ENCODE measurements at places on chromosomes 11 and 22.

DNA sequence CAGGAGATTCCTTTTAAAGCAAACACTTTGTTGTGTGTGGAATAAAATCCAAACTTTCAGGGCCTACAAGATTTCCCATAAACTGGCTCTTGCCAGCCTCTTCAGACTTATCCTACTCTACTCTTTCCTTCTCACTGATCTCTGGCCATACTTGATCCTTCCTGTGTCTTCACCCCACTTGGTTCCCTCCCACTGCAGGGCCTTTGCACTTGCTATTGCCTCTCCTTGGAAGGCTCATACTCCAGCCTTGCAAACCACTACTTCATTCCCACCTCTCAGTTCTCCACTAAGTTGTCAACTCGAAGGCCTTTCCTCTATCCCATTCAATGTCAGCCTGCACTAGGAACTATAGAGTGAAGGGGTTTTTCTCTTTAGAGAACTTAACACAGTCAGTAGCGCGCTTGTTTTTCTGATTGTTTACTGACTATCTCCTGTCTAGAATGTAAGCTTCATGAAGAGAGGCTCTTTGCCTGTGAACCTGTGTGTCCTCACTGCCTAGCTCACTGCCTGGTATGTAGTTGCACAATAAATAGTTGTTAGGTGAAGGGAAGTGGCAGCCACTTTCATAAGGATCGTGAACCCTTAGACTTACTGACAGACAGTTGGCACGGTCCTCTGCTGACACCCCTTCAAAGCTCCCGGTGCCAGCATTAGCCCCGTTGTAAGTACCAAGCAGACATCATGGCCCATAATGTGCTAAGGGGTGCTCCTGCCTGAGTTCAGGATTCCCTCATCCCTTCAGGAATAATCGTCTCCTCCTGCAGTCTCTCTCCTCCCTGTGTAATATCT, 833 bp upstream of the ME3 start:
- DNase-seq: no peak

DNA sequence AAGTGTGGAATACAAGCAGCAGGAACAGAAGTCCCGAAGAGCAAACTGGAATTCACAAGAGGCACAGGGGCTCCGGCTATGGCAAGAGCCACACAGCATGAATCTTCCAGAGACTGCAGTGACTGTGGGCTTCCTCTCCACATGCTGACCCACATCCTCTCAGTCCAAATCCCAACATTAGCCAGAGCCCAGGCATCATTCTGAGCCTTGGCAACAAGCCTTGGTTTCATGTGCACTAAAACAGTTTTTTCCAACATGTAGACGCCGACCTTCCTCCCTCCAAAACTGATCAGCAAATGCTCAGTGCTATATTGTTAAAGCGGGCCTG, 91.7 kb upstream of the CSNK2A3 start:
- DNase-seq: no peak

DNA sequence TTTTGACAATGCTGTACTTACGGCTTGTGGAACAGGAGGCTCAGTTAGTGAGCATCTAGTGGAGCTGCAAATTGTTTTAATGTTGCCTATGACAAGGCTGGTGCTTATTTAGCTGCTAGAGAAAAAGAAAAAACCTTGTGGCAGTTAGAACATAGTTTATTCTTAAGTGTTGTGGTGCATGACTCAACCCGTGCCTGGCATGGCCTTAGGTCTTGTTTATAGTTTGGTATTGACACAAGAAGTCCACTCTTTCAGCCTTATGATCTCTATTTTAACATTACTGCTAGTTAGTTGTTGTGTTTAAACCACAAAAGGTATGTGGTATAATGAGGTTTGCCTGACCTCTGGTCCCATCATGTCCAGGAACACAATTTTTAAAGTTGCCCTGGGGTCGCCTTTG, 744.6 kb downstream of the FAM181B start:
- no peak for DNase-seq

- no peak for DNase-seq
Observed at GRCh38 chr11:13189561-13190426, 87.8 kb upstream of the BMAL1 start.

GRCh38 chr11:130002846-130003716, 446 bp upstream of the PRDM10 start:
- peak; percentile 93 for DNase-seq

DNA sequence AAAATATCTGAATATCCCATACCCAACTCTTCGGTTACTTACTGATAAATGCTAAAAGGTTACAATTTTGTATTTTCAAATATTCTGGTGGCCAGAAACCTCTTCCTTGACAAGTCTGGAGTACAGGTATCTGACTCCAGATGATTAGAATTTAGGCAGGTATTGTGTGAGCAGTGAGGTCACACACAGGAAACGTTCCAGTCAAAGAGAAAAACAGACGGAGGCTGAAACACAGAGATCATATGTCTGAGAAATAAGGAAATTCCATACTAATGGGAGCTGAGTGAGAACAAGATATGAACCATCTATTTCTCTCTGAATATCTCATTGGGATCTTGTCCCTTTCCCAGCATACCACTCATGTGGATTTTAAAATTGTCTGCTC, 89.4 kb upstream of the IGLL5 start:
- no peak for DNase-seq

DNA sequence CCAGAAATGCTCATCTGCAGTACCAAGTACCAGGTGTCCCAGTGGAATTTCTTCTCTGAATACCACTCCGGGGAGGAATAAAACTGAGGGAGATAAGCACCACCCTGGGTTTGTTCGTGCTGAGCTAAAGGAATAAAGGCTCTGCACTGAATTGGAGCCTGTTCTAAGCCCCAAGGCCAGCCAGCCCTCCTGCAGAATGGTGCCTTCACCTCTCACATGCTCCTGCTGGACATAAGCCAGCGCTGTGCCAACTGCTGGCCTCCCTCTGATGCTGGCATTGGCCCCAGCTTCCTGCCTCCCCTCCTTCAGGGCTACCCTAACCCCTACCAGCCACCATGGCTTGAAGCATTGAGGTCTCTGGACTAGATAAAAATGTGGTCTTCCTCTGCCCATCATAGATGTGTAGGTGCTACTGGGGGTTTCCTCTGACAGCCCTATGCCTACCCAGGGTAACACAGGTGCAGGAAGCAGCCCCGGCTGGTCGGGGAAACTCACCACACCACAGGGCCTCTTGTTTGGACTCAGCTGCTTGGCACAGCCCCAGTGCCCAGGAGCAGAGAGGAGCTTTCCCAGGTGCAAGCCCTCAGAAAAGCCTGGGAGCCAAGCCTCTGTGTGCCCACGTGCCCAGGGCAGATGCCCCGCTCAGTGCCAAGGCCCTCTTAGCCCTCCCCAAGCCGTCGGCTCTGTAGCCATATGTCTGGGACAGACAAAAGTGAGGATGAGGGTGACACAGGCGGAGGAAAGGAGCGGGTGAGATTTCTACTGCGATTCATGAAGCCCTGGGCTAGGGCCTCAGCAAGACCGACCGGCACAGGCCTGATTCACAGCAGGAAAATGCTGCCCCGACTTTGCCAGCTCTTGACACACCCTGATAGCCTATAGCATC, 34.1 kb upstream of the JAM3 start:
- no peak for DNase-seq

GRCh38 chr11:117528097-117528721, 200.6 kb downstream of the CEP164 start:
- no peak for DNase-seq

- DNase-seq: no peak
Observed at GRCh38 chr11:25396847-25397246, 900.0 kb downstream of the LUZP2 start.

DNA sequence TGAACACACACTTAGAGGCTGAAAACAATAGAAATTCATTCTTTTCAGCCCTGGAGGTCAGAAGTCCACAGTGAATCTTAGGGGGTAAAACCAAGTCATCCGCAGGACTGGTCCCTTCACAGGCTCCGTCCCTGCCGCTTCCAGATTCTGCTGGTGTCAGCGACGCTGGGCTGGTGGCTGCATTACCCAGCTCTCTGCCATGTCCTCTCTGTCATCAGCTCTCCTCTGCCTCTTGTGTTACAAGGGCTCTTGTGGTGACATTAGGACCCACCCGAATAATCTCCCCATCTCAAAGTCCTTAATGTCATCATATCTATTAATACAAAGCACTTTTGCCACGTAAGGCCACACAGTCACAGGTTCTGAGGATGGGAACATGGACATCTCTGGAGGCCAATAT, 47.7 kb upstream of the ANO1 start:
- no peak for DNase-seq

GRCh38 chr11:78227921-78228320, 39.2 kb downstream of the USP35 start:
- DNase-seq: no peak

DNA sequence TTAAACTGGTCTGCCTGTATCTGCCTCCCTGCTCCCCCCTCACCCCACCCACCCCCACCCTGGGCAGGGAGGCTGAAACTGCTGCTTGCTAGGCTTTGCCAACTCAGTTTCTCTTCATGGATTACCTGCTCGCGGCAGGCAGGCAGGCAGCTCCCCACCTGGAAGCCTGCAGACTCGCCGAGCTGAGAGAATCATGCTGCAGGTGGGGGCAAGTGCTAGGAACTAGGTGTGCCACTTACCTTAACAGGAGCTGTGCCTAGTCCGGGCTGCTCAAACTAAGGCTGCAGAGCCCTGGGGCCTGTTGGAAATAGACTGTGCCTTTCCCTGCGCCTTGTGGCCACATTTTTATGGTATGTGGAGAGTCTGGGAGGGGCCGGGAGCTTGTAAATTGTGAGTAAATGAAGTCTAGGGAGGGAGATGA, 30.3 kb downstream of the MARK2 start:
- peak; percentile 67 for DNase-seq

DNA sequence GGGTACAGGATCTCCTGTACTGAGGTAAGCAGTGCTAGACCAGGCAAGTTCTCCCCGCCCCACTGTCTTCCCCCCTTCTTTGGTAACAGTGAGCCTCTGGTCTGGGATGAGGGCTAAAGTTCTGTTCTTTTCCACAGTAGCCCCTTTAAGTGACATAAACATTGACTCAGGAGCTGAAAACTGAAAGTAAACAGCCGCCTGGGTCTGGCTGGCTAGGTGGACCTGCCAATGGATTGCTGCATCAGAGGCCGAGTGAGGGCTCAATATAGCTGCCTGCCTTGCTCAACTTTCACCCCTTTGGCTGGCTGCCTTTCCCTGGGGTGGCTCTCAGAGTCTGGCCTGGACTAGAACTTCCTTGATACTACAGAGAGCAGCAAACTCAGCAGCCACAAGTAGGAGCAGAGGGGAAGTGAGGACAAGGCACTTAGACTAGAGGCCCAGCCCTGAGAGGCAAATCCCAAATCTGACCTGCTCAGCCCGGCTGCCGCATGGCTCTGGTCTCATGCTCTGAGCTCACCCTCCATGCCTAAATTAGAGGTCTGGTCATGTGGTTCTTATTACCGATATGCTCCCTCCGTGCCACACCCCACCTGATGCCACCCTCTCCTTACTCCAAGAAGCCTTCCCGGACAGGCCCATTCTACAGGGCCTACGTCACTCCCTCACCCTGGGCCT, 9.6 kb upstream of the UCP3 start:
- peak; percentile 62 for DNase-seq

DNA sequence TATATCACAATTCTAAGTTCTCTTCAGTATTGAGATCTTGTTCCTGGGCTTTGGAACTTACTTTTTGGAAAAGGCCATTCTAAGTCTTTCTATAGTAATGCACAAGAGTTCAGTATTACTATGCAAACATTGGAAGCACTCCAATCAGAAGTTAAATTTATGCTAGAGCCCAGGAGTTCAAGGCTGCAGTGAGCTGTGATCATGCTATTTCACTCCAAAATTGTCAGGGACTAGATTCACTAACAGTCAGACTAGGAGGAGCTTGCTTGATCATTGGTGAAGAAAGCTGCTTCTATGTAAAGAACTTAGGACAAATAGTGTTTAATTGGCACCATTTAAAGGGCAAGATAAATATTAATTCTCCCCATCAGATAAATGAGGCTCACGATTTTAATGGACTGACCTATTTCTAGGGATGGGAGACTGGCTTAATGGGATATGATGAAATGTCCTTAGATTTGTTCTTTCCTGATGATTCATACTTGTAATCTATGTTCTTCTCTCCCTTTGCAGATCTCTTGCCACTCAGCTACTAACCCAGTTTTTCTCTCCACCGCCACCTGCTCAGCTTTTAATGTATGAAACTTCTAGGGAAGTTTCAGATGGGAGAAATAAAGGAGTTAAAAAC, 32.6 kb upstream of the TMEM123 start:
- DNase-seq: no peak

DNA sequence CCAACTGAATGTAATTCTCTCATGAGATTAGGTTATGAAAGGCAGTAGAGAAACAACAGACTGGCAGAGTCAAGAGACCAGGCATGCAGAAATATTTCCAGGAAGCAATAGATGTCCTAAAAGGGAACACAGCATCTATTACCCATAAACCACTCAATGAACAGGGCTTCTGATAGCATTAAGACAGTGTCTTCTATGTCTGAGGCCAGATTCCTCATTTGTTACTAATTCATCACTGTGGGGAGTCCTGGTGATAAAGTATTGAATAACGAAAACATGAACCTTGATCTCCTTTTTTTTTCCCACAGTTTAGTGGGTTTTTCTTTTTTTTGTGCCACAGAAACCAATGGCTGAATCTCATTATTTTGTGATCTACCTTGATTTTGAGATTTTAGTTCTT, 339.0 kb downstream of the METTL15 start:
- no peak for DNase-seq

DNA sequence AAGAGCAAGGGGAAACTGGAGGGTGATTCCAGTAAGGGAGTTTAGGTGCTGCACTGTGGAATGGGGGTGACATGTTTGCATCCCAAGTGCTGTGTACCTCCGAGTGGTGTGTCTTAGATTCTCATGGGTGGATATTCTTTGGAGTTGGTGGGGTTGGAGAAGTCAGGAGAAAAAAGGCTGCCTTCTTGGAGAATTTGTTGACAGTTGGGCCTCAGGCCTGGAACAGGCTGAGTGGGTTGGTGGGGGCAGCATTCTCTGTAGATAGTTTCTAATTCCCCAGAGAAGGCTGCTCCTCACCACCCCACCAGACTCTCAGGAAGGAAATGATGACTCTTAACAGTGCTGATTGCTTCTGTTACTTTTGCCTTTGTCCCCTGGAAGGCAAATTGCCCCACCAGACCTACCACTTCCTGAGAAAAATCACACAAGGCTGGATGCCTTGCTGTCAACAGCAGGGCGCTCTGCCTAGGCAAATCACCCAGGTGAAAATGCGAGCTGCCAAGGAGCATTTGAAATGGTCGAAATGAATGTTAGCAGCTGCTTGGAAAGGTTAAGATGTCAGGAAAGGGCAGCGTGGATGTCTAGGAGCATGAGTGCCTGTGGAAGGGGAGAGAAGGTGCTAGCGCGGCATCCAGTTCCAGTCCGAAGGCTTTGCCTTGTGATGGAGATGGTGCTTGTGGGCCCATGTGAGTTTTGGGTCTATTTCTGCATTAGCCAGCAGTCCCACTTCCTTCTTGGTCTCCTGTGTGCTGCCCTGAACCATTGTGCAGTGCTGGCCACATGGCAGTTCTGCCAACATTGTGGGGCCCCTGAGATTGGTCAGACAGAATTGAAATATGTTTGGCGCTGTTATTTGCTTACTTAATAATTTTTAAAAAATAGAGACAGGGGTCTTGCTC, 29.7 kb upstream of the SORL1-AS1 start:
- no peak for DNase-seq

- no peak for DNase-seq
Observed at GRCh38 chr11:47390422-47390760, 12.0 kb upstream of the SPI1 start.

GRCh38 chr11:108863528-108863927, 198.7 kb downstream of the DDX10 start:
- no peak for DNase-seq

All from prostate gland (tissue), 2 donors.